ENCODE measurements at places on chromosomes 6 and 20. TPM values are rescaled to one million over a fixed set of nuclear protein-coding genes. Genes with fewer than 3 reads are reported as not detected.
A peak's percentile ranks its signal among the peaks of the same experiment; 100 is the strongest.

Gene PTGIS
- not detected for total RNA-seq

DNA sequence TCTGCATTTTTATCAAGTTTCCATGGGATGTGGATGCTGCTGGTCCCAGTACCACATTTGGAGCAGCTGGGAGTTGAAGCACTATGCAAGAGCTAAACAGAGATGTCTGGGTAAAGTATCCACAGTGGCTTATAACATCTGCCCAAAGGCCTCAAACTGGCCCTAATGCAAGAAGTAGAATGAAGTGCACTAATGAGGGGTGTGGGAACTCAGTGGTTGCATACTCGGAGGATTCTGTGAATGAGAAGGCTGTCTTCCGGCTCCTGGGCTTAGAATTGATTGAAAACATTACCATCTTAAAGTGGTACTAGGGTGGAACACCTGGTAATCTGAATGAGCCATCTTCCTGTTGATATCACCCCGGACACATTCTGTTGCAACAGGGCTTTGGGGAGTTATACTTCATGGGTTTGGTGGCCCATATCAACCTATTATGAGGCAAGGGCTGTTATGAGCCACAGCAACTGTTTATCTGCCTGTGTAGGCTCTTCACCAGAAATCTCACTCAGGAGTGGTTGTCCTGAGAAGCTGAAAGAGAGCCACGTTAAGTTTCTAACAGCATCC, 54.7 kb upstream of the SNRPB2 start:
- no peaks in the 10 kb centered on the region for H3K27me3 ChIP-seq
- DNase-seq, result no peak
- H3K27ac ChIP-seq, result no peak overlapping the region
- no peaks in the 10 kb centered on the region for H3K36me3 ChIP-seq
- H3K4me1 ChIP-seq, result no peaks in the 10 kb centered on the region
- no peak overlapping the region for H3K4me3 ChIP-seq

Gene RTN4IP1
- total RNA-seq, result 17.2 TPM

GRCh38 chr6:7917729-7918128, 7.1 kb upstream of the TXNDC5 start:
- H3K36me3 ChIP-seq, result no peaks in the 10 kb centered on the region
- no peaks in the 10 kb centered on the region for H3K27me3 ChIP-seq
- DNase-seq, result peak; percentile 71
- no peak overlapping the region for H3K4me3 ChIP-seq

Gene FLRT3
- 0.44 TPM for total RNA-seq

- H3K27ac ChIP-seq, result peak overlapping the region; percentile 54
- DNase-seq, result peak; percentile 90
- H3K4me3 ChIP-seq, result no peak overlapping the region
- H3K27me3 ChIP-seq, result no peaks in the 10 kb centered on the region
These were observed 39.5 kb downstream of the PIGU start for GRCh38 chr20:34637245-34638038.

DNA sequence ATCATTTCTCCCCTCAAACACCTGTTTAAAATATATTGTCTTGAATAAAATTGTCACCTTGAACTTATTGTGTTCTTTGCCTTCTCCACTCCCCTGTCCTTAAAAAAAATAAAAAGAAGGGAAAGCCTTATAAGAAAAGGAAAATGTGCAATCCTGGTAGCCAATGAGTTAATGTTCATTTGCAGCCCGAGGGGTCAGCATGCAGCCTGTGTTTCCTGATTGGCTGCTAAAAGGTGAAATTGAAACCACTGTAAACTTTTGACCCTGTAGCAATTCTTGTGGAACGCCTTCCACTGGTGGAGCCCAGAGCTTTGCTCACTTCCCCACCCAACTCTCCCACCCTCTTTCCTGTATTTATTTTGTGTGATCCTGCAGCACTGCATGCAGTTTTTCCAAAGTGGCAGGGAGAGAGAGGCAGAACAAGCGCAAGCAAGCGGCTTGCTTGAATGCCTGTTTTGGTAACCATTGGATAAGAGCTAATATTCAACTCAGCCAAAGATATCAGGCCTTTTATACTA, 74.9 kb downstream of the NCOA3 start:
- H3K36me3 ChIP-seq, result no peaks in the 10 kb centered on the region
- no peaks in the 10 kb centered on the region for H3K27me3 ChIP-seq
- H3K4me1 ChIP-seq, result peaks cover 97% of the 10 kb centered on the region
- H3K4me3 ChIP-seq, result peak overlapping the region; percentile 22
- DNase-seq, result peak; percentile 97
- H3K27ac ChIP-seq, result peak overlapping the region; percentile 51

- no peak overlapping the region for H3K27ac ChIP-seq
- H3K4me1 ChIP-seq, result no peaks in the 10 kb centered on the region
- H3K27me3 ChIP-seq, result no peaks in the 10 kb centered on the region
- H3K36me3 ChIP-seq, result no peaks in the 10 kb centered on the region
- H3K4me3 ChIP-seq, result no peak overlapping the region
- DNase-seq, result no peak
These were observed 163.9 kb downstream of the FAXC start for GRCh38 chr6:99185525-99185924.

DNA sequence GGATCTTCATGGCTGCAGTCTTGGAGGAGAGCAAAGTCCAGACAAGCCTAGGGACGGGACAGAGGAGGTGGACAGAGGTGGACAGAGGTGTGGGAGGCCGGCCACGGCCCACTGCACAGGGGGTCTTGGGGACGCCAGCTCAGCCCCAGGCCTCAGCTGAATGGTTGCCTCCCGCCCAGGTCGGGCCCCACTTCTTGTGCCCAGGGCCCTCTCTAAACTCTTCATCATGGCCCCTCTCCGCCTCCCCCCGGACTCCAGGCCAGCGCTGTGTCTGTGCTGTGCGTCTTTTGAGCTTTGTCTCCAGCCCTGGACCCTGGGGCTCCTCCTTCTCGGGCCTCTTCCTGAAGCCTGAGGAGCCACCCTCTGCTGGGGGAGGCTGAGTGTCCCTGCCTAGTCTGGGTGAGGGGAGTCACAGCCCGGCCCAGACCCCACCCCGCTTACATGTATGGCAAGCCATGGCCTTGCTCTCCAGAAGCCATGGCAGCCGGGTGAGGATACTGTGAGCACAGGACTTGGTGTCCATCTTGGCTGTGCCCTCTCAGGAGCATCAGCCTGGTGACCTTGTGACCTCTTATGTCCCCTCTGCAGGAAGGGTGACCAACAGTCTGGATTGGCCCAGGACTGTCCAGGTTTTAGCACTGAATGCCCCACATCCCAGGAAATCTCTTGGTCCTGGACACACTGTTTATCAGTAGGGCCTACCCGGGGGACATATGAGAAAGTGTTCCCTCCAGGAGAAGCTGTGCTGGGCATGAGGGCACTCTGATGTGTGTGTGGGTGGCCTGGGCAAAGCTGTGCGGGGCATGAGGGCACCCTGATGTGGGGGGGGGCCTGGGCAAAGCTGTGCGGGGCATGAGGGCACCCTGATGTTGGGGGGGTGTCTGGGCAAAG, 9.4 kb upstream of the NPBWR2 start:
- no peaks in the 10 kb centered on the region for H3K36me3 ChIP-seq
- H3K4me3 ChIP-seq, result no peak overlapping the region
- DNase-seq, result no peak
- H3K4me1 ChIP-seq, result peaks cover 14% of the 10 kb centered on the region
- peaks cover 50% of the 10 kb centered on the region for H3K27me3 ChIP-seq
- H3K27ac ChIP-seq, result no peak overlapping the region

GRCh38 chr20:3222635-3223600, 13.6 kb downstream of the ITPA start:
- H3K36me3 ChIP-seq, result peaks cover 15% of the 10 kb centered on the region
- 0 out of 2 replicates have a peak overlapping the region, but pooled peaks have one; percentile 7 for H3K4me3 ChIP-seq
- H3K27ac ChIP-seq, result peak overlapping the region; percentile 73
- peak; percentile 99 for DNase-seq
- peaks cover 92% of the 10 kb centered on the region for H3K4me1 ChIP-seq

GRCh38 chr20:32621891-32622584, 36.9 kb upstream of the NOL4L start:
- H3K4me3 ChIP-seq, result no peak overlapping the region
- H3K27me3 ChIP-seq, result peaks cover 52% of the 10 kb centered on the region
- H3K4me1 ChIP-seq, result peaks cover 27% of the 10 kb centered on the region
- no peak overlapping the region for H3K27ac ChIP-seq
